Right lobe of liver (tissue), 6 donors: ENCODE measurements at places on chromosomes 16 and 17. TPM values are rescaled to one million over a fixed set of nuclear protein-coding genes. Genes with fewer than 3 reads are reported as not detected.

TMIGD1 gene
- not detected for total RNA-seq

LRRC37A2 gene
- 3.2 TPM for total RNA-seq

CCL8 gene
- not detected for total RNA-seq

KRT33A gene
- total RNA-seq = not detected

SULT1A2 gene
- 48.3 TPM for total RNA-seq

DHX58 gene
- total RNA-seq = 9.0 TPM

GRCh38 chr17:65564793-65565192, 3.3 kb upstream of the AXIN2 start:
- H3K4me3 ChIP-seq = no peak overlapping the region
- no peaks in the 10 kb centered on the region for H3K27me3 ChIP-seq

GRCh38 chr17:82297280-82297713, 20.1 kb downstream of the CD7 start:
- no peaks in the 10 kb centered on the region for H3K4me1 ChIP-seq
- peak; percentile 84 for DNase-seq
- H3K27ac ChIP-seq = peak overlapping the region; percentile 88
- peak overlapping the region; percentile 21 for H3K4me3 ChIP-seq
- no peaks in the 10 kb centered on the region for H3K27me3 ChIP-seq
- no peaks in the 10 kb centered on the region for H3K36me3 ChIP-seq

- no peak for DNase-seq
- no peaks in the 10 kb centered on the region for H3K36me3 ChIP-seq
- H3K4me1 ChIP-seq = no peaks in the 10 kb centered on the region
- no peak overlapping the region for H3K4me3 ChIP-seq
Observed at GRCh38 chr16:2841606-2842339, 11.7 kb downstream of the ZG16B start.

DNA sequence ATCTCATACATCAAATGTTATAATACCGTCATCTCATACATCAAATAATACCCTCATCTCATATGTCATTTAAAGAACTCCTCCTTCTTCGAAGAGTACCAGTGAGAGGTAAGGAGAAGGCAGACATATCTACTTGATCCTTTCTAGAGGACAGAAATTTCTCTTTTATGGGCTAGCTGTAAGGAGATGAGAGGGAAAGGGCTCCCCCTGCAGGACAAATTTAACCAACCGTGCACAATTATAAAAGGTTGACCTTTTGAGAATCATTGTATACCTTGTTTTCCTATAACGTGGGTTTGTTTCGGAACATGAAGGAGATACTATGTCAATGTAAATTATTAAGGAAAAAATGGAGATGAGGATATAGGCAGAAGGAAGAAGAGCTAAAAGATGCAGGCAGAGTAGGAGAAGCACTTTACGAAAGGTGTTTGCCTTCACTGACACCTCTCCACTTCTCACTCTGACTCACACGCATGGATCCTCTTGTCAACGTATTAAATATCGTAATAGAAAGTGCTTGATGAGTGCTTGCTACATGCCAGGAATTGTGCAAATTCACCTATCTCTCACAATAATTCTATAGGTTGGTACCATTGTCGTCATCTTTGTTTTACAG, 465.9 kb upstream of the ERCC4 start:
- no peaks in the 10 kb centered on the region for H3K4me1 ChIP-seq
- DNase-seq = no peak
- H3K36me3 ChIP-seq = no peaks in the 10 kb centered on the region
- no peak overlapping the region for H3K27ac ChIP-seq
- no peak overlapping the region for H3K4me3 ChIP-seq
- H3K27me3 ChIP-seq = no peaks in the 10 kb centered on the region
